ENCODE measurements at places on chromosomes 4 and X.

- DNase-seq, result peak; percentile 78
Measured at GRCh38 chrX:7119950-7120877, 27.3 kb upstream of the STS start.

DNA sequence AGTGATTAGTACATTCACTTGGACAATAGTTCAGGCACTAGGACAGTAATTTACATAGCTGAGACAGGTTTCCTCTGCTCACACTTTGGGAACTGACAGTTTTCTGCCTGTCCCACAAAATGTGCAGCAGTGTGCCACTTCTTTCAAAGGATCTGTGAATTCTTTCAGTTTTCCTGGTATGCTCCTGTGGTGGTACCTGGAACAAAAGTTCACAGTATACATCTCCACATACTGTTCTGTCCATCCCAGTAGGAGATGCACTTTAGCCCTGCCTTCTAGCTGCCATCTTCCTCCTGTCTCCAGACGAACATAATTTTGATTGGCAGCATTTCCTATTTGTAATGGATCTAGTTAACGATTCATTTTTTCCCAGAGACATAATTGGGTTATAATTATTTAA lies 360.8 kb upstream of the CXorf51B start:
- DNase-seq, result no peak

GRCh38 chr4:72094059-72094797 lies 62.4 kb downstream of the NPFFR2 start:
- peak; percentile 6 for DNase-seq

DNA sequence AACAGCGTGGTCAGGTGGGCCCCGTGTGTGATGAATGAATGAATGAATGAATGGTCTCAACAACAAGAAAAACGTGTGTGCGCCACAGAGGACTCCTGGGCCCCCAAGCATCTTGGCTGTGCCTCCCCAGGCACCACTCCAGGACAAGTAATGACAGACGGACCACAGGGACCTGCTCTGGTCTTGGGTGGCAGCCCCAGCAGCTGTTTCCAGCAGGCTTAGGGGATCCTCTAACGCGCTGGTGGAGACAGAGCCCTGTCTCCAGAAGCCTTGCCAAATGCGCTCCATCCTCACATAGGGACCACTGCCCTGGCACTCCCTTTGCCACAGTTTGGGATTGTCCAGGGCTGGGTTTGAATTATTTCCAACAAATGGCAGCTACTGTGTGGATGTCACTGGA lies 39.1 kb downstream of the PSAPL1 start:
- DNase-seq, result no peak

GRCh38 chrX:24235084-24235710 lies 78.7 kb downstream of the SUPT20HL2 start:
- no peak for DNase-seq

DNA sequence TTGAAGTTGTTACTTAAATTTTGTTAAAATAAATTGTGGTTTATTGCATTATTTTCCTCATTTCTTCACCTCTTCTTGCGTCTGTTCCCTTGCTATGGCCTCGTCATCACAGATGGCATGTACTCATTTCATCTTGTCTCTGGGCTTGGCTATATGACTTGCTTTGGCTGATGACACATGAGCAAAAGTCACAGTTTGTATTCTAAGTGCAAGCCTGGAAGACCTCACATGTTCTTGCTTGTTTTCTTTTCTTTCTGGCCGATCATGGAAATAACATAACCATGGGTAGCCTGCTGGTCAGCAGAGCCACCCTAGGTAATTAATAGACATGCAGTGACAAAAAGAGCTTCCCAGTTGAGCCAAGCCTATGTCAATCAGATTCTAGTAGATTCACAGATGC lies 527.9 kb downstream of the SPRY1 start:
- no peak for DNase-seq

DNA sequence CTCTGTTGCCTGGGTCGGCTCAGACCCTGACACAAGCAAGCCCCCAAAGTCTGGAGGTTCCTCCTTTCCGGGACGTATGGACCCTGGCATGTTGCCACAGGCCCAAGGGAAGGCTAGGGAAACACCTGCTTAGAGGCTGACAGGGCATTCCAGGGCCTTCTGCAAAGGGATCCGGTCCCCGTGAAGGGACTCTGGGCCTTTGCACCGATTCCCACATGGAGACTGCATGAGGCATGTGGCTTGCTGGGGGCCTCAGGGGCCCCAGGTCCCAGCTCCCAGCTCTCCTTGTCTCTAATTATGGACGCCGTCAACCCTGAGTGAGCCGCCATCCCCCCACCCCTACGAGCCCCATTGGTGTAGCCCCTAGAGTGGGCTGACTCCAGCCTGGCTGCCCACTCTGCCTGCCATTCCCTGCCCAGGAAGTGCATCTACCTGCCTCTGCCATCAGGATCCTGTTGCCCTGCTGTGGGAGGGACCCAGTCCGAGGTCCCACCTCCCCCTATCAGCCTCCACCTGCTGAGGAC lies 4.2 kb upstream of the RGS12 start:
- no peak for DNase-seq

GRCh38 chr4:158176108-158176507 lies 3.3 kb upstream of the GASK1B start:
- no peak for DNase-seq

DNA sequence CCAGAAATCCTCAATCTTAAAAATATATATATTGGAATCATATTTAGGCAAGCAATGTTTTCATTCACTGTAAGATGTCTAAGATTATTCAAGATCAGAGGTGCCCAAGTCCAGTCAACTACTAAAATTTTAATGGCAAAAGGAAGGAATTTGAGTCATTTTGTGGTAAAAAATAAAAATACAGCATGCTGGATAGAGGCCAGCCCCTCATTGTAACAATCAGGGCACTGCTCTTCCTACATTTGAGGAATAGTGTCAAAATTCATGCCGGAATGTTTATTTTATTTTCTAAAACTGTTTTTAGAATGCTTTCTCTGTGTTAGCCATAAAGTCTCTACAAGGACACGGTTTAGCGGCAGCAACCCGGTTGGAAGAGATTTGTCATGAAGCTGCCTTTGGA lies 49.9 kb upstream of the SRD5A3 start:
- no peak for DNase-seq

- no peak for DNase-seq
Measured at GRCh38 chr4:2941138-2942036, 21.8 kb downstream of the NOP14 start.

GRCh38 chrX:26375346-26375745 lies 159.4 kb downstream of the MAGEB5 start:
- no peak for DNase-seq

DNA sequence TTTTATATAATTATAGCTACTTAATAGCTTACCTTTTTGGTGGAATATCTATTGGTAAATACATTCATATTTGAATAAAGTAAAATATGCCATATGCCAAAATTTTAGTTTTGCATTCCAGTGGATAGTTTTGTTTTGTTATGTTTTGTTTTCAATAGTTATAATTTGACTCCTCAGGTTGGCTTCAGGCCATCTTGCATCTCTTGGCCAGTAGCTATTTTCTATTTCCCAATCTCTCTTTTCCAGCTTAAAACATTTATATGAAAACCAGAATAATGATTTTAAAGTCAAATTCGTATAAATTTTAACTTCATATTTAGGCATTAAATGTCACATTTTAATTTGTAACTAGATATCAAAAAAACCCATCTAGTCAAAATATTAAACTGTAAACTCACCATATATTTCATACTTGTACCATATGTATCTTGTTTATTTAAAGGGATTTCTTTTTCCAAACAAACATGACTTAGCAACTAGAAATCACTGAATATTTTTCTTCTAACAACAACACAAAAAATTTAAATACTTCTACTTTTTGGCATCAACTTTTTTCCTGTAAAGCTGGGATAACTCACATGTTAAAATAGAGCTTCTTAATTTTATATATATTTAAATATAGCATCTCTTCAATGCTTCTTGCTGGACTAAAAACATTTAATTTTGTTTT lies 1209.6 kb downstream of the PCDH7 start:
- DNase-seq, result no peak

DNA sequence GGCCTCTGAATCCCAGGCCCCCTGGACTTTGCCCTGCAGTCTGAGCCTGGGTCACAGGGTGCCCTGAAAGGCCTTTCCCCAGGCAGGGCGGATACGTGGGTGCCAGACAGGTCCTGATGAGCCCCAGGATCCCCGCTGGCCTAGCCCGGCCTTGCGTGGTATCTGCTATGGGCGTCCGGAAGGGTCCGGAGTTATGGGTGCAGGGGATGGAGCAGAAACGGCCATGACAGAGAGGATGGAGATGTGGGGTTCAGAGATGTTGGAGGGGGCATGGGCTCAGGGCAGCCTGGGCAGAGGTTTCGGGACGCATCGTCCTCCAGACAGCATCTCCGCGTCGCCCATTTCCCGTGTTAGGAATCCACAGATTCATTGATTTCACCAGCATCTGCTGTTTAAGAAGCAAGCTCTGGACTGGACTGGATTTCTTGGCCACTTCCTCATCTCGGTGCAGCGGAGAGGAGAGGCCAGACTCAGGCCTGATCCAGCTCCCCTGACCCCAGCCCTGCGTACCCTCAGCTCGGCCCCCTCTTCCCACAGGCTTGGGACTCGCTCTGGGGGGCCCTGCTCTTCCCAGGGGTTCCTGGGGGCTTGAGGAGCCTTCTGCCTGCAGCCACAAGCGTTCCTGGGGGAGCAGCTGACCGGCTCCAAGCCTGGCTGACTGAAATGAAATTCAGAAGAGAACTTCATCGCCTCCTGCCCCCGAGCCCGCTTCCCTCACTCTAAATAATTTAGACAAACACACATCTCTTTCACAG lies 86.9 kb upstream of the ADRA2C start:
- DNase-seq, result no peak

- no peak for DNase-seq
Measured at GRCh38 chrX:23465105-23465791, 130.6 kb downstream of the PTCHD1 start.

- peak; percentile 80 for DNase-seq
Measured at GRCh38 chrX:118823263-118824172, at the start of gene ZCCHC12. Gene ZCCHC12, plus strand, starts transcription at chrX:118823824. Its CDS starts 1,421 bp downstream, at chrX:118825245.

GRCh38 chr4:118772081-118772766 lies 63.7 kb downstream of the SEC24D start:
- peak; percentile 41 for DNase-seq

Measured in NCI-H1105 treated with DMSO at 0.1 percent for 48 hours (cell line).